ENCODE measurements at places on chromosomes 2 and 18. TPM values are rescaled to one million over a fixed set of nuclear protein-coding genes. Genes with fewer than 3 reads are reported as not detected.

KLHL14 gene
- total RNA-seq: not detected

REG3A gene
- not detected for total RNA-seq

LYG2 gene
- not detected for total RNA-seq

ESPNL gene
- 6.8 TPM for total RNA-seq

DNA sequence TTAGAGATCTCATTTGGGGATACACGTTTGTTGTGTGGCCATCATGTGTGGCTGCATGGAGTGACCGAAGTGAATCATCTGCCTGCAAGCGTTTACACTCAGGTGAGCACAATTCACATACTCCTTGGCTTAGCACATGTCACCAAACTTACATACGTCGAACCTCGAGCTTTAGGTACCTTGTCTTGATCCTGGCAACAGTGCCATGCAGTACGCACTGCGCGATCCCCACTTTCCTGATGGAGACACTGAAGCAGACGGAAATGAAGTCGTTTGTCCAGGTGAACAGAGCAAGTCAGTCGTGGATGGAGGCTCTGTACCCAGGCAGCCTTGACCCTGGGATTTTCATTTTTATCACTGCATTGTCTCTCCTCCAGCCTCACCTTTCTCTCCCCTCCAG lies 32.3 kb downstream of the KLHL29 start:
- no peak for DNase-seq

DNA sequence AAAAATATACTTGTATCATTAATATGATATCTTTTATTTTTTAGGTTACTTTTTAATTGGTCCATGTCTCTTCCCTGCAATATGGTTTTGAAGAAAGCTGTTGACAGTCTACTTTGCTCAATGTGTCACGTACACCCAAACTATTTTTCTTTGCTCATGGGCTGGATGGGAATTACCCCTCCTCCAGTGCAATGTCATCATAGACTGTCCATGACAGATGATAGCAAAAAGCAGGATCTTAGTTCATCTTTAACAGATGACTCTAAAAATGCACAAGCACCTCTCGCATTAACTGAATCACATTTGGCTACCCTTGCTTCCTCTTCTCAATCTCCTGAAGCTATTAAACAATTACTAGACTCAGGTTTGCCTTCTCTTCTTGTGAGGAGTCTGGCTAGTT lies 112.9 kb upstream of the TTC27 start:
- DNase-seq: no peak

DNA sequence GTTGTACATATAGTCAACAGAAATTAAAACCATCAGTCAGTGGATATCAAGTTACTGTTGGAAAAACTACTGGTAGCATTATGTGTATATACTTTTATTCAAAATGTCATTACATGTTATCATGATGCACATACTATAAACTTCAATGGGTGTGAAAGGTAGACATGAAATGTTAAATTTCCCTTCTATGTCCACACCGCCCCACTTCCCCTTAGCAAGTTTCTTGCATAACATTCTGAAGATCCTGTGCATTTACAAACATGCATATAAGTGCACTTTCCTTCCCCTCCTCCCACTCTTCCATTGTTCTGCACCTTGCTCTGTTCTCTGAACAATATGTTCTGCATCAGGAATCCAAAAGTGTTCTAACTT lies 16.6 kb upstream of the HK2 start:
- no peak for DNase-seq

DNA sequence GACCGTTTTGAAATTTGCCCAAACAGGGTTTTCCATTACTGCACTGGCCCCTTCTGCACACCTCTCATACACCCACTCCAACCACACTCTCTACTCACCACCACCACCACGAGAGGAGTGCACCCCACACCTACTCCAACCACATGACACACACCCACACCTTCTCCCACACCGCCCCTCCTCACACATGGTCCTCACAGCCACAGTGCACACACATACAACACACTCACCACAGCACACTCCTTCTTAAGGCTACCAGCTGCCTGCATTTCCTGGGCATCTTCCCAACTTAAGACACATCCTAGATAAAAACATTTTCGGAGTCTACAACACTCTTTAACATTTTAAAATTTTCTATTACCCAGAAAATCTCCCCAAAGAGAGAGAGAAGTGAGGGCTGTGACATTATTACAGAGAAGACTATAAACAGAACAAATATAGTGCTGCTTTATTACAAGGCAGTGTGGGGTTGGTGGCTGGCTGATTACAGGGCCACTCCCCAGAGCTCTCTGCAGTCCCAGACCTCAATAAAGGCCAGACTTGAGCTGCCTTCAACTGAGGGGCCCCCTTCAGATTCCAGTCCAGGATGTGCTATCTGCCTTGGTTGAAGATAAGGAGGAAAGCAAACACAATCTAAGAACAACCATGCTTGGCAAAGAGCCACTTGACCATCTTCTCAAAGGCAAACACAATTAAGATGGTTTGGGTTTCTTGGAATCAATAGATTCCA lies 36.1 kb downstream of the NHEJ1 start:
- DNase-seq: no peak

DNA sequence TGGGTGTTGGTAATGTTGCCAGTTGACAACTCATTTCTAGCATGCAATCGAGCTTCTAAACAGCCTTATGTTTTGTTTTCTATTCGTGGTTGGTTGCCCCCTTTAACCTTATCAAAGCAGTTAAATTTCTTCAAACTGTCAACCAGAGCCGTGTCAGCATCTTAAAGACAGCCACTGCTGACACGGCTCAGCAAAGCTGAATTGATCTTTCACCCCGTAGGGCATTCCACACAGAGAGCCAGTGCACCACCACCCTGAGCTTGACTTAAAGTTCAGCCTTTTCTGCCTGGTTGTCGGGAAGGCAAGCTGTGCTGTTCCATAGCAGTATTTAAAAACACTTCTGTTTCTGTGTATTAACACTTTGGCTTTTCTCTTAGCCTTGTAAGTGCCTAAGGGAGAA lies 355.0 kb upstream of the CHST9 start:
- DNase-seq: no peak

DNA sequence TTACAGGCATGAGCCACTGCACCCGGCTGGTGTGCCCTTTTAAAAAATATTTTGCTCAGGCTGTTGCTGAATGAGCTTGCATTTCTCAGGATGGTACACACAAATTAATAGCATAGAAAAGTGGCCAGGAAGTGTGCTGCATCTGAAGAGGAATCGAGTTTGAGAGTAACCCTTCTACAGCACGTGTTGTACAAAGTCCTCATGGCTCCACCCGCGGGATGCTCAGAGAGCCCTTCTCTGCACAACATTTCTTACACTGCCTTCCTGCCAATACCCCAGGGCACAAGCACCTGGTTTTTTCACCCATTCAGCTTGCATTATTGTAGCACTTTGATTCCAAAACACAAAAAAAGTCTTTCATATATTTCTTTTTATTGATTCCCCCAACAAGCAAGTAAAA lies 90.1 kb upstream of the NEDD4L start:
- DNase-seq: no peak

DNA sequence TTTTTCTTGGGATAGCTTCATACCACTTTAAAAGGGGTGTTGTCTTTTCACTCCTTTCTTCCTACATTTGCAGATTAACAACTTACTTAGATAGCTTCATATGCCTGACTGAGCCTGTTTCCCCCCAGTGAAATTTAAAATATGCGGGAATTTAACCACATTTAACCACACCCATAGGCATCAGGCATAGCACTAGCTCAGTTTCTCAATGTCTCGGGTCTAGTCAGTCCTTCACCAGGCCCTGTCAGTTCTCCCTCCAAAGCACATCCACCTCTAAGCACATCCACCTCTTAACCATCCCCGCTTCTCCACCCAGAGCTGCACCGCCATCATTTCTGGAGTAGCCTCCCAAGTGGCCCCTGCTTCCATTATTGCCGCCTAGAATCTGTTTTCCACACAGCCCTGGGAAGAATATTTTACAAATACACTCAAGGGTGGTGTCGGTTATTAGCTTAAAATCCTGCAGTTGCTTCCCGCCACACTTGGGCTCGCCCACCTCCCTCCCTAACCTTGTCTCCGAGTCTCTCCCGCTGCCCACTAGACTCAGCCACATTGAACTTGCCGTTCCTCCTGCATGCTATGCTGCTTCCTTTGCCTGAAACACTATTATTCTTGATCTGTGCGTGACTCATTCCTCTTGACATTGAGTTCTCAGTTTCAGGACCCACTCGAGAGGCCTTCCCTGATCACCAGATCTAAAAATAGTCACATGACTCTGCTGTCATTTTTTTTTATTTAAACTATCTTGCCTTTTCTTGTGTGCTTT lies 68.3 kb downstream of the SPTBN1 start:
- DNase-seq: no peak

GRCh38 chr2:105780606-105781005 lies 35.9 kb downstream of the NCK2 start:
- no peak for DNase-seq

DNA sequence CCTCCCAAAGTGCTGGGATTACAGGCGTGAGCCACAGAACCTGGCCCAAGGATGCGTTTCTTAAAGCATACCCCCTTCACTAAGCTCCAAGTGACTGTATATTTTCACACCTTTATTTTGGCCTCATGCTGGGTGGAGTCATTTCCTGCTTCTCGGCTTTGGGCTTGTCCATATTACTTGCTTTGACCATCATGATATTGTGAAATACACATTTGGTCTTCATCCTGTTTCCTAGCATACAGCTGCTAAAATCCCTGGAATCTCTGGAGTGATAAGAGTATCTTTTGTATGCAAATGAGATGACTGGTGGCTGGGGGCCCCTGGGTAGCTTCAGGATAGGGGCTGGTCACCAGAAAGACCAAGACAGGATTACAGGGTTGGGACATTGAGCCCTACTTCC lies 17.6 kb upstream of the COLEC12 start:
- DNase-seq: no peak

DNA sequence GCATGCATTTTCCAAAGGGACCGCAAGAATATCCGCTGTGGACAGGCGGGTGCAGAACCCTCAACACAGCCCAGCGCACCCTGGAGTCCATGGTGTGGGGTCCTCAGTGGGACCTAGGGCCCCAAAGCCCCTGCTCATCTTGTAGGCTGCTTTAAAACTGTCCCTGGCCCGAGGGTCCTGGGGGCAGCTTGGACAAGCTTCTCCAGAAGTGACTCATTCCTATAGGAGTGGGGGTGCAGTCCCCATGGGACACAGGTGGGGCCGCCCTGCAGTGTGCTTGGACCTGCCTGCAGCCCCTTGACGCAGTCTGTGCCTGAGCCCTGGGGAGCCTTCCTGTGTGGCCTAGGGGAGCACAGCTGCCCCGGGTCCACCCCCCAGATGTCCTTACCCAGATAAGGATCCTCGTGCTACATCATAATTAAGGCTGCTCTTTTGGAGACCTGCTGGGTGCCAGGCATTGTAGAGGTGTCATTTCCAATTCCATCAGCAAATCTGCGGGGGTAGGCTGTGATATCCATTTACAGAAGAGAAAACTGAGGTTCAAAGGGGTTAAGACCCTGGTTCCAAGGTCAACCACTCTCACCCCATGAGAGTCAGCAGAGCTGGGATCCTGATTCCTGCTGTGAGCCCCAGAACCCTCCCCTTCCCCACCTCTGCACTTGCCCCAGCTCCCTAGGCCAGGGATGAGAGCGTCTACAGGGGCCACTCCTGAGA lies 1.7 kb upstream of the HS6ST1 start:
- no peak for DNase-seq

DNA sequence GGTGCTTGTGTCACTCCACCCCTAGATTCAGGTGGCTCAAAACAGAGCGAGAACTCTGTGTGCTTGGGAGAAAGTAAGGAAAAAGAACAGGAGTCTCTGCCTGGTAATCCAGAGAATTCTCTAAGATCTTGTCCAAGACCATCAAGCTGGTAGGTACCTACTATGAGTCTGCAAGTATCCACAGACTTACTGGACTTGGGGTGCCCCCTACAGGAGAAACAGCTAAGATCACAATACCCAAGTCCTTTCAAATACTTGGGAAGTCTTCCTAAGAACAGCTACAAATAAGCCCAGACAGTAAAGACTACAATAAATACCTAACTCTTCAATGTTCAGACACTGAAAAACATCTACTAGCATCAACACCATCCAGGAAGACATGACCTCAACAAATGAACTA lies 1143.6 kb upstream of the ACVR2A start:
- no peak for DNase-seq

DNA sequence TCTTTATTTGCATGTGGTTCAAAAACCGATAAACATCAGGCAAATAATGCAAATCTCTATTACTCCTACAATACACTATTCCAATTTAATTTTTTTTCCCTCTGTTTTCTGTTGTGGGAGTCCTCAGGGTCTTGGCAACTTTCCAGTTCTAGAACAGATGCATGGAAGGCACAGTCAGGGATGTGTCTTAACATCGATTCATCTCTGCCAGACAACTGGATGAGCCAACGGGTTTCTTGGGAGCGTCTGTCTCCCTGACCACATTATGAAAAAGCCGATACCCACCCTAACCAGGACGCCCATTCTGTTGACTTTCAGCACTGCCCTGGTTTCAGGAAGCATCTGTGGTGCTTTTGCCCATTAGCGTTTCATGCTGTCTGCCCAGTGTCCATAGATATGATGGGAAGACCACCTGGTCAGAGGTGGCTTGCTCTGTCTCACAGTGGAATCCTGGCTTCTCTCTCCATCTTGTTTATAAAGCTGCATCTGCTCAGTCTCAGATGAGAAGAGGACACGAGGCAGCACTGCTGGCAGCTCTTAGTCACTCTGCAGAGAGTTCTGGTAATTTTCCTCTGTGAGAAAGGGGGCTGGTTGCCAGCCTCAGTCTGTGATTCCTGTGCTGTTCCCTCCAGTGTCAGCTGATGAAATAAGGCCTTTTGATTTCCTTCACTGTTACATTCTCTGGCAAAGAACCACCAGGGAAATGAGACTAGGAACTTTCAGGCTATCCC lies 57.9 kb upstream of the KCNE4 start:
- peak; percentile 94 for DNase-seq

DNA sequence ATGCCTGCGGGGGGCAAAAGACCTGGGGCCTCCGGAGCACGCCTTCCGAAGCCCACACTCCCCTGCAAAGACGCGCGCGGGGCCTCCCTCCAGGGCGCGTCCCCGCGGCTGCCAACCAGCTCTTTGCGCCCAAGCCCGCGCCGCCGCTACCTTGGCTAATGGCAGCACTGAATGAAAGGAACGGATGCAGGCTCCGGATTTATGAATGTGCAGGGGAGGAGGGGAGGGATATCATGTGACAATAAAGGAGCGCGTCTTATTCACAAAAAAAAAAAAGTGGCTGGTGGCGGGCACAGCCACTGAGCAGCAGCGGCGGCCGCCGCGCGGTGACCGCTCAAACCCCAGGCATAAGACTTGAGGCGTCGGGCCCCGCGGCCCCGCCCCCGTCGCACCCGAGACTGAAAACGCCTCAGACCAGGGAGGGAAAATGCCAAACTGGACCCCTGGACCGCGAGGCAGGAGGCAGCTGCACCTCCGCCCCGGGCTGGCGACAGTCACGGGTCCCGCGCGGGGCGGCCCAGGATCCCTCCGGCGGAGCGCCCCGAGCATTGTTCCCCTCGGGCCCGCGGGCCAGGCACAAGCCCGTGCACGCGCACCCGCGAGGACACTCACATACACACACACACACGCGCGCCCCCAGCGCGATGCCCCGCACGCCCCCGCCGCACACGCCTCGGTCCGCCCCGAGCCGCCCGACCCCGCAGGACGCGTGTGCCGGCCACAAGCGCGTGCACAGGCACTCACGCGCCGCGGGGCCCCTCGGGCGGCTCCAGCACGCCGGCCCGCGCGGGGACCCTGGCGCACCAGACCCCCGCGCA lies 1.6 kb downstream of the SPRED2 start:
- peak; percentile 92 for DNase-seq

- DNase-seq: peak; percentile 81
Measured at GRCh38 chr18:3692113-3692621, 242.2 kb downstream of the TGIF1 start.

- DNase-seq: no peak
Measured at GRCh38 chr2:157743051-157743450, 114.4 kb upstream of the ACVR1C start.

- no peak for DNase-seq
Measured at GRCh38 chr2:189440644-189440946, 679 bp upstream of the WDR75 start.

GRCh38 chr2:73901143-73901542 lies 8.3 kb downstream of the ACTG2 start:
- no peak for DNase-seq
